Trophoblast cell (in vitro differentiated cells and primary cell): ENCODE measurements at places on chromosomes 5 and 9.

GRCh38 chr5:139847790-139848507, 52.3 kb downstream of the PSD2 start:
- DNase-seq, result peak; percentile 53

DNA sequence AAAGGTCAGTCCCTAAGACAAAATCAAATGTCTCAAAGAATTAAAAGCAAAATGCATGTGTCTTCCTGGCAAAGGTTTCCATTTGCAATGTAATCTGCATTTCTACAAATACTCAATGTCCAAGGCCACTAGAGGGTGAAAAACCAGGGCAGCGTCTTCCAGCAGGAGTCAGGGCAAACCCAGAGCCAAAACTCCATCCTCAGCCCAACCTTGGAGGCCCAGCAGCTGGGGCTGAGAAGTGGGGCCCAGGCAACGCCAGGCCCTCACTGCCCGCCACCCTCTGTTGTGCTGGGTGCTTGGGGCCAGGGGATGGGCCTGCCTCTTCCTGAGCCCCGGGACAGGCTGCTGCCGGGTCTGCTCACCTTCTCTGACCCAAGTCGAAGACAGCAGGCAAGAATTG, 200.1 kb downstream of the PAX5 start:
- DNase-seq, result no peak

DNA sequence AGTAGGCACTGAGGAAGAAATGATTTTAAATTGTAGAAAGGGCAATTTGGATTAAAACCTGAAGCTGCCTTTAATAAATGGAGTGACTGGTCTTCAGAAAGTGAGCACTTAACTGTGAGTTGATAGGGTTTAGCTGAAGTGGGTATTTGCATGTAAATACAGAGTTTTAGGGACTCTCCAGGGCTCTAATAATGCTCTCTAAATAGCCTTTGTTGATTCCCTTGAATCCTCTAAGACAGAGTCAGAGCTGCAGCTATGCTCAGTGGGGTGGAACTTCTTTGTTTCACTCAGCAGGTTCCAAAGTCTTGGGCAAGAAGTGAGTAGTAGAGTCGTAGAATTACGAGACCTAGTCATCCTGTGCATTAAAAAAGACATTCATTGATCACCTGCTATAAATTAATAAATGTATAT, 21.4 kb downstream of the GLRA1 start:
- DNase-seq, result no peak

DNA sequence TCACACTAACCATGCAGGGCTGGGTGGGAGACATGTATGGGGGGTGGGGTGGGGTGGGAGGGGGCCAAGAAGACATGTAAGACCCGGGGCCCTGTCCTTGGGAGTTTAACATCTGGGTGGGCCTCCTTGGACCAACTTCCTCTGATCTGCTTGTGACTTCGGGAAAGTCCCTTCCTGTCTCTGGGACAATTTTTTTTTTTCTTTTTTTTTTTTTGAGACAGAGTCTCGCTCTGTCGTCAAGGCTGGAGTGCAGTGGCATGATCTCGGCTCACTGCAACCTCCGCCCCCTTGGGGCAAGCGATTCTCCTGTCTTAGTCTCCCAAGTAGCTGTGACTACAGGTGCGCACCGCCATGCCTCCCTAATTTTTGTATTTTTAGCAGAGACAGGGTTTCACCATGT, 23.8 kb upstream of the IER5L start:
- DNase-seq, result no peak

DNA sequence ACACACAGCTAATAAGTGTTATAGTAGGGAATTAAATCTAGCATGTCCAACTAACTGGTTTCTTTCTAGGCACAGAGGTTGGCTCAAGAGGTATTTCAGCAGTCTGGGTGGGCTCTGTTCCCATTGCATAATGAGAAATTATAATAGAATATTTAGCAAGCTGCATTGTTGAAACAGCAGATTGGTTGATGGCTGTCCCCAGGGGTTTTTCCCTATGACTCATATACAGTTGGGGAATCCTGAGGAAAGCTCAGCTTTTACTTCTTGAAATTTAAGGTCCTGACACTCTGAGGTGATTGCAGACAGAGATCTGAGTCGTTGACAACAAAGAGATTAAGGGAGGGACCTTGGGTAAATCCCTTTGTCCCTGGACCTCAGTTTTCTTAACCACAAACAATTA, 38.3 kb upstream of the TNFSF8 start:
- DNase-seq, result peak; percentile 43

DNA sequence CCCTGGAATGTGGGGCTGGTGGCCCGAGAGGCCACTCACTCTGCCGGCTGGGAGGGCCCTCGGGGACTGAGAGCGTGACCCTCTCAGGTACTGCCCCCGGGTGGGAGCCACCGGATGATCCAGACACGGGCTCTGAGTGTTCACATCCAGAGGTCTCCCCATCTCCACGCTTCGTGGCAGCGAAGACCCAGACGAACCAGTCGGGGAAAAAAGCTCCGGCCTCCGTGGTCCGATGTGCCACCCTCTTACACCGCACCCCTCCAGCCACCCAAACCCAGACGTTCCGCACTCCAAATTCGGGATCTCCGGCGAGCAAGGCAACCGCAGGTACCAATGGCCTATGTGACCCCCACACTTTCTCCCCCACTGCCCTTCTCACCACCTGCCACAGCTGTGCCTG, 49.5 kb downstream of the AMBP start:
- DNase-seq, result no peak

DNA sequence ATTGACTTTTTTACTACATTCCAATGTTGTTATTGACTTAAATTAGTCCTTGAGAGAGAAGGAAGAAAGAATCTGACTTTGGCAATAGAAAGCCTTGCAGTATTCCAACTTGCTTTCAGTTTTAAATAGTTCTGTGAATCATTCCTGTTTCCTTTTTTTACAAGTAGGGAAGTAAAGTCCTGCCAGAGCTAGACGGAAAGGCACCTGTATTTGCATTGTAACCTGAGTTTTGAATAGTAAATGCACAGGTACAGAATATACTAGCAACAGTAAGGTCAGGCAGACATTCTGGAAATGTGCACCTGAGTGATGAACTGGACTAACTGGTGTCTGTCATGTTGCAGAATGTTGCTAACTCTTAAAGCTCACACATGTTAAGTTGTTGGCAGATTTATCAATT, 100.9 kb downstream of the PRKACG start:
- no peak for DNase-seq

DNA sequence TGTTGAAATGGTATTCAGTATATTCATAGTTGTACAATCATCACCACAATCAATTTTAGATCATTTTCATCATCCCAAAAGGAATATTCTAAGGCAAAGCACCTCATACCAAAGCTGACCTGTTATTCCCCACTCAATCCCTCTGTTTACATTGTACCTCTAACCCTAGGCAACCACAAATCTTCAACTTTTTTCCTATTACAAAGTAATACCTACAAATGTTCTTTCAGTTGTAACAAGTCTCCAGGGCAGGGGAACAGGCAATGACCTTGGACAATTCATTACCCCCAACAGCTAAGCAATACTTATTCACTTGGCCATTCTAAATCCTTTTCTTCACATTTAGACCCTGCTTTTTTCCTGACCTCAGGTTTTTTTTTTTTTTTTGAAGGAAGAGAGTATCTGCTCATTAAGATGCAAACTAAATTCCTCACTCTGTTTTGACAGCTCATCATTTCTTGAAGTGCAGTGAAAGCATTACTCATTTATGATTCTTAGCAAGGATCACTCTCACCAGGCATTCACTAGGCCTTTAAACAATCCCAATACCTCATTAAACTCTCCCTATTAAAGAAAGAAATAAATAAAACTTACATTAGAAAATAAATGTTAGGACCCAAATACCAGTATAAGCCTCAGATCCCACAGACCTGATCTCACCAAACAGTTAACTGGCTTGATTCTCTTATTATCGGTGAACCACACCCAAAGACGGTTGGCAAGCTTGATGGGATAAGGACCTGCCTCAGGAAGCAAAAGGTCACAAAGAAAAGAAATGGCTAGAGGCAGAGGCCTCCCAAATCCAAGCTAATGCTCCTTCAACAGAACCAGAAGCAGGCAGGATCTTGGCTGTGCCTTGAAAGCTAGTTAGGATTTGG, 15.3 kb downstream of the MTMR12 start:
- DNase-seq, result no peak

GRCh38 chr5:18534119-18534518, 899.9 kb downstream of the TAF11L14 start:
- no peak for DNase-seq

DNA sequence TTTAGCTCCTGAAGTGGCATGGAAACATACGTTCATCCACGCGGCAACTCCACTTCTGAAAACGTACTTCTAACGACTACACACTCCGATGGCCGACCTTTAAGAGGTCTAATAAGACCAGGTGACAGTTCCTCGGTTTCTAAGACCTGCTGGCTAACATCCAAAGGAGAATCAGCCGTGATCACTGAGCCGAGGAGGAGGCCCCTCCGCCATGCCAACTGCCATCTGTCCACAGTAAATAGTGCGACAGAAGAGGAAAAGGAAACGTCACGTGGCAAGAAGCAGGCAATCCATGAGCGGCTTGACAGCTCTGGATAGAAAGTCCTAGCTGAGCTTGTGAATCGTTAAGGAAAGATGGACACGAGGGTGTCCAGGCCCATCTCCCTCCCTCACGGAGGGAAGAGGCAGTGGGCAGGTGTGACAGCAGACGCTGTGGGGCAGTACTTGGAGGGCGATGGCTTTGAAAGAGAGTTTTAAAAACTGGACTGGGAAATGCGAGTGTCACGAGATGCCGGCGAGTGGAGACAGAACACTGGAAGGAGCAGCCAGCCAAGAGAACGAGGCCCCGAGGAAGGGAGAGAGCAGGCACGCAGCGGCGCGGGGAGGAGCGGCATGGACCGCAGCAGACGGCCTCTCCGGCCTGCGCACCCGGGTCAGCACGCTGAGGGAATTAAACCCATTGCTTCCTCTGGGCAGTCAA, 66.7 kb upstream of the TBC1D9B start:
- no peak for DNase-seq
